Neural crest cell (in vitro differentiated cells): ENCODE measurements at places on chromosomes 7 and 10.
A peak's percentile ranks its signal among the peaks of the same experiment; 100 is the strongest.

GRCh38 chr10:103265717-103266329 is 11.1 kb upstream of the INA start:
- DNase-seq, result peak; percentile 72

DNA sequence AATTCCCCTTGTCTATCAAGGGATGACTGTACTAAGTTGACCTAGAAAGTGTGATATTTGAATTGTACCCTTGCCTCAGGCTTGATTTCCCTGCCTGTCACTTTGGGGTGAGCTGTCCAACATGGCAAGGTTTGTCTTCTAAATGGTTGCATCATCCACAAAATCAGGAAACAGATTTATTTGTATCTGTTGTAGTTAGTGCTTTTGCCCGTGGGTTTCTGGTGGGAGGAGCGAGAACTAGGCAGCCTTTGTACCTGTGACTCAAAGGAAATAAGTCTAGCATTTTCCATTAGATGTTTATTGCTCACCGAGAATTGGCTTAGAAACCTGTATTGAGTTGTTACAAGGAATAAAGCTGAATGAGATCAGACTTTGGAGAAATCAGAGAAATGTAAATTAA is 650.8 kb downstream of the LRMDA start:
- DNase-seq, result no peak

- DNase-seq, result no peak
These were observed 162.1 kb downstream of the DIP2C start for GRCh38 chr10:527416-527815.

DNA sequence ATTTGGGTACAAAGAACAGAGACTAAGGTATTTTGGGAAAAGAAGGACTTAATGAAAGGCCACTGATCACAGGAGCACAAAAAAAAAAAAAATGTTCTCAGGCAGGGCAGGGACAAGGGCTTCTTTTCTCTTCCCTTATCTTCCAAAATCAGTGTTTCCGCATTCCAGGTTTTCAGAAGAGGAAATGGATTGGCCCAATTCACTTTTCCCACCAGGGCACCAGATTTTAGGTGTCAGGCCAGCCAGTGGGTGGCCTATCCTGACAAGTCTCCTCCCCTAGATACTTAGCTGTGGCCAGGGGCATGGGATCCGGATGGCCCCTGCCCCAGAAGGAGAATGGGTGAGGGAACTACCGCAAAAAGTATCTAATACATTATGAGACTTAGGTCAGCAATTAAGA is 88.9 kb upstream of the WAC start:
- DNase-seq, result no peak

DNA sequence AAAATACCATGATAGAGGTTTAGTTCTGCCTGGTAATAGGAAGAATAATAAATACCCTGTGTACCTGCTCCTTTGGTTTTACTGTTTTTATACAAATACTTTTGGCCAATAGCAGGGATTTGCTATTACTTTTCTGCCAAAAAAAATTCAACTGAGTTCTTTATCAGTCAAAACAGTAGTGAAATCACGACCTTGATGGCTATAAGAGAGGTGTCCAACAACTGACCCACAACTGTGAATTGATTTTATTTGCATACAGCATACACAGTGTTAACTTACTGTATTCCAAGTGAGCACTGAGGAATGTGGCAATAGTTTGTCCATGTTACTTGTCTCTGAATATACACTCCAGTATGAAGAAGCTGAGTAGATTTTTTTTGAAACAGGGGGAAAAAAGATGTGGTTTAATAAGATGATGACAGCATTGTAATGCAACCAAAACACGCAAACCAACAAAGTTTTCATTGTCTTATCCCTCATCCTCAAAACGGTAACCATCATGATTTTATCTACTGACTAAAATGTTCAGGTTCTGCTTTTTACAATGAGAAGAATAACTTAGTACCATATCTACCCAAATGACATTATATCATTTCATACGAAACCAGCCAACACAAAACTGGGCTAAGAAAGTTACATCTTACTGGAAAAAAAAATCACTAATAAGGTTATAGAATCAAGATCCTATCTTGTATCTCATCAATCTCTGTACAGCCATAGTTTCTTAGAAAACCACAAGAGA is 63.3 kb downstream of the GSAP start:
- no peak for DNase-seq

GRCh38 chr10:3173171-3173878 is 743 bp upstream of the PITRM1 start:
- DNase-seq, result no peak

GRCh38 chr7:23471106-23471859 is 992 bp upstream of the IGF2BP3 start:
- peak; percentile 89 for DNase-seq

- DNase-seq, result no peak
These were observed 39.7 kb downstream of the CACNB2 start for GRCh38 chr10:18179891-18180290.

DNA sequence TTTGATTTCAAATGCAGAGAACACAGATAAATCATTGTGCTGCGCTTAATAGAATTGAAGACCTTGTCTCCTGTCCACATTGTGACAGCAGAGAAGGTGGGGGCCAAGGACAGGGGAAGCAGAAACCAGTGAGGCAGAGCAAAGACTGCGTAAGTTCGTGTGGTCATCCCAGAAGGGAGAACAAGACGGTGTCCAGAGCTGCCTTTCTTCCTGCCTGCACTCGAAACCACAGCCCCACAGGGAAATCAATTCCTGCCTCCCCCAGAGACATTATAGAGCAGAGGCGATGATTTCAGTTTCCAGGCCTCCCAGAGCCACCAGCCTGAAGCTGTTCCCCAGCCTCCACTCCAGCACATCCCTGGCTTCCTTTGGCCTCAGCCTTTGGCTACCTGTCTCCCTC is 39.7 kb upstream of the UCN3 start:
- no peak for DNase-seq

DNA sequence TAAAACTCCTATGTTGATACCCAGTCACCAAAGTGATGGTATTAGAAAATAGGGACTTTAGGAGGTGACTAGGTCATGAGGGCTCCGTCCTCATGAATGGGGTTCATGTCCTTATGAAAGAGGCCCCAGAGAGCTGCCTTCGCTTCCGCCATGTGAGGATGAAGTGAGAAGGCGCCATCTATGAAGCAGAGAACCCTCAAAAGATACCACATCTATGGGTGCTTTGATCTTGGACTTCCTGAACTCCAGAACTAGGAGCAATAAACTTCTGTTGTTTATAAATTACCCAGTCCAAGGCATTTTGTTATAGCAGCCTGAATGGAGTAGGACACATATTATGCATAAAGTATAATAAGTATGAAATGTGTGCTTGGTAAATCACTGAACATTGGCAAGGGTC is 8.1 kb upstream of the PDSS1 start:
- DNase-seq, result no peak

DNA sequence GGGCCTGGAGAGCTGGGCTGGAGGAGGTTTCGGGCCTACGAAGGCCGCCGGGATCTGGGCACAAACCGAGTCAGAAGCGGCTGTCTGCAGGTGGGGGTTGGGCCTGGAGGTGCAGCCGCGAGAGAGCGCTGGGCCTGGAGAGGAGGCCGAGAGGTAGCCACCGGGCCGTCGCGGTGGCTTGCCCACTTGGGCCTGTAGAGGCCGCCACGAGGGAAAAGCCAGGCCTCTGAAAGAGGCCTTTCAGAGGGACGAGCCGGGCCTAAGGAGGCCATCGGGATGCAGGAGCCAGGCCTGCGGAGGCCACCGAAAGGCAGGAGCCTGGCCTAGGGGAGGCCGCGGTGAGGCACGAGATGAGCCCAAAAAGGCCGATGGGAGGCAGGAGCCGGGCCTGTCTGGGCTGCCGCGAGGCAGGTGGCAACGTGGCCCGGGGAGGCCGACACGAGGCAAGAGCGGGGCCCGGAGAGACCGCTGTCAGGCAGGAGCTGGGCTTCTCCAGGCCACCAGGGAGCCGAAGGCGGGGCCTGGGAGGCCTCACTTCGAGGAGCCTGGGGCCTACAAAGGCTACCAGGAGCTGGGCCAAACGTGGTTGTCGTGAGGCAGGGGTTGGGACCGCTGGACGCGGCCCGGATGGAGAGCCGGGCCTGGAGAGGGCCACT is 25.6 kb downstream of the MDH2 start:
- no peak for DNase-seq

- DNase-seq, result no peak
These were observed 115.1 kb downstream of the PKD1L1 start for GRCh38 chr7:47833211-47833610.

DNA sequence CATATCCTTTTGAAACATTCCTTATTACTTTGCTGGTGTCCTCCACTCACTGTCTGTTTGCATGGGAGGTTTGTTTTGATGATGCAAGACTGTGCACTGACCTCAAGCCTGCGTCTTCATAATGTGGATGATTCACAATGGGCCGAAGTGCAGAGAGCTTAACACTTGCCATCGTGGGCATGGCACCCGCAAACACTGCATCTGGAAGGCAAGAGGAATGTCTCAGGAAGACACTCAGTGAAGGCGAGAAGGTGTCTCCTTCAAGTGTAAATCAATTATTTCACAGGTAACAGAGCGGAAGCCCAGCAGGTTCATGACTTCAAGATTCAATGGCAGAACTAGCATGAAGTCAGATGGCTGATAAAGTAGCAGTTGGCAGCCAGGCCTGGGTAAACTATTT is 98.1 kb downstream of the DPY19L1 start:
- DNase-seq, result no peak

DNA sequence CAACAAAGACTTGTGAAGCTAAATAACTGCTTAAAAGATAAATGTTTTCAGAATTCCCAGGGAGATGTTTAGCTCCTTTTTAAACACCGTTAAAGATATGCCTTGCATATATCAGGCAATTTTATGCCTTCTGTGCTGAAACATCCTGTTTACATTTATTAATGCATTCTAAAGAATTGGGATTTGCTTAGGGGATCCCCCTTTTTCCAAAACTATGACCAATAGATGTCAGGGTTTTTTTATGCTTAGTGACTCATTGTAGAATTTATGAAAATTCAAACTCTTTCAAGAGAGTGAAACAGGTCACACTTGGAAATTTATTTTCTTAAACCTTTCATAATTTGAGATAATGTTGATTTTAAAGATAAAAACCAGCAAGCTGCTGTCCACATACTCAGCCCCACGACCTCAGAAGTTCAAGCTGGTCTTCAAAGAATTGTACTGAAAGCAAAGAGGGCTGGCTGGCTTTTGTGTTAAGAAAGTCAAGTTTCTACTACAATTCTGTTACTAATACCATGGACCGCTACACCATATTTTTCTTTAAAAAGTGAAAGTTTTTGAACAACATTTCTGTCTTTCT is 411.8 kb downstream of the ETV1 start:
- no peak for DNase-seq

- DNase-seq, result no peak
These were observed 141.1 kb downstream of the MAPK8 start for GRCh38 chr10:48447356-48448215.

GRCh38 chr7:117075934-117076333 is 122.6 kb downstream of the ST7 start:
- no peak for DNase-seq

- no peak for DNase-seq
These were observed 114.9 kb downstream of the STRA8 start for GRCh38 chr7:135348493-135348892.

DNA sequence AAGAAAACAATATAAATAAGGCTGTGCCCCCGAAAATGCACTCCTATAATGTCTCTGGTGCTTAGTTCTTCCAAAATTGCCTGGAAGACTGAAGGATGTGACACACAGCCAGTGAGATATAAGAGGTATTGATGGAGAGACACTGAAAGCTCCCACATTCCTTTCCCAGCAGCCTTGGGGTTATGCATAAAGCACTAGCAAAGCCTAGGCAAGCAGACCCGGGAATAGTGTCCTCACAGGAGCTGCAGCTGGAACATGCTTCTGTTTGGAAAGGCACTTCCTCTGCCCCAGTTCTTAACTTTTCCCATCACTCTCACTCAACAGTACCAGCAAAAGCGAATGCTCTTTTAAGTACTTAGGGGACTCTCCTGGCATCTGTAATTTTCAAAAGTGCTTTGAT is 178.0 kb downstream of the AMPH start:
- no peak for DNase-seq

- DNase-seq, result no peak
These were observed 239.1 kb downstream of the ZMYND11 start for GRCh38 chr10:374354-374753.

- DNase-seq, result peak; percentile 11
These were observed 36.5 kb upstream of the AP5Z1 start for GRCh38 chr7:4738711-4739527.

DNA sequence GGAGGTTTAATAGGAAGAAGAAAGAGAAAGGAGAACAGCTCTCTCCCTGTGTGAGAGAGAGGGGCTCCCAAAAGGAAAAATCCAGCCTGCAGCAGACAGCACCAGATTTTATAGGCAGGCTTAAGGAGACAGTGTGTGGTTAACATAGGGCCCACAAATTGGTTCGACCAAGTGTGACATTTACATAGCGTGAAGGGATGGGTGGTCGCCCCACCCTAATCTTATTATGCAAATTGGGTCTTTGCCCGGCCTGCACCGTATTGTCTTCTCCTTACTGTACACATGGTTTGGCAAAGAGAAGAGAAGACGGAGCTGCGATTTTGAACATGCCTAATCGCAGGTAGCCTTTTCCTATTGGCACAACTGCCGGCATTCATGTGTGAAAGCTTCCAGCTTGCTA is 756.3 kb downstream of the NXPH1 start:
- DNase-seq, result no peak

- no peak for DNase-seq
These were observed 89.3 kb downstream of the SEMA3C start for GRCh38 chr7:80829527-80829926.

DNA sequence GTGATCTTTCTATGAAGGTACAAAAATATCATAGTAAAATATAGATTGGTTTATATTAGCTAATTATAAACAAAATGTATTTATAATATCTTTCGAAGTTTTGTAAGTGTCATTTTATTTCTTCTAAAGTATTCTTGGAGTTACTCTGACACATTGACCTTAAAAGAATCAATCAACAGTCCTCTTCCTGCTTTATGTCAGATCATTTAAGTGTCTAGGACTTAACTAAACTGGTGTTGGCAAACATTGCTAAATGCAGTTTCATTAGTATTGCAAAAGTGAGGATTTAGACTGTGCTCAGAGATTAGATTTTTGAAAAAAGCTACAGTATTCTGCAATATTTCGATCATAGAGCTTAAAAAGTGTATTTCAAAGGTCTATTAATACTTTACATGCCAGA is 10.3 kb downstream of the GLCCI1 start:
- no peak for DNase-seq

- DNase-seq, result no peak
These were observed 536 bp downstream of the C10orf105 start for GRCh38 chr10:71719042-71719441.

DNA sequence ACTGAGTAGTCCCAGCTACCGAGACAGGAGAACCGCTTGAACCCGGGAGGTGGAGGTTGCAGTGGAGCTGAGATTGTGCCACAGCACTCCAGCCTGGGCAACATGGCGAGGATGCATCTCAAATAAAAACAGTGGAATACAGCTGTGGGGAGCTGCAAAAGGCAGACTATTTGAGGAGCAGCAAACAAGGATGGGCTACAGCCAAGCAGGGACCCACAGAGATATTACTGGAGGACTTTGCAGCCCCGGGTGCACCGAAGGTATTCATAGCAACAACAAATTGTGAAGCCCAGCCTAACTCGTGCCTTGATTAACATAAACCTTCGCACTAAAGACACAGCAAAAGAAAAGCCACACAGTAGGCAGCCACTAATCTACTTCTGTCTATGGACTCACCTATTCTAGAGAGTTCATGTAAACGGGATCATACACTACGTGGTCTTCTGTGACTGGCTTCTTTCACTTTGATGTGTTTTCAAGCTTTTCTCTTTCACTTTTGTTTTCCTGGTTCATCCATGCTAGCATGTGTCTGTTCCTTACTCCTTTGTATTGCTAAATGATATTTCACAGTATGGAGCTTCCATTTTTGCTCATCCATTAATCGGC is 34.0 kb downstream of the PODXL start:
- DNase-seq, result no peak
